ENCODE measurements at places on chromosomes 2 and 18. TPM values are rescaled to one million over a fixed set of nuclear protein-coding genes. Genes with fewer than 3 reads are reported as not detected.

DNA sequence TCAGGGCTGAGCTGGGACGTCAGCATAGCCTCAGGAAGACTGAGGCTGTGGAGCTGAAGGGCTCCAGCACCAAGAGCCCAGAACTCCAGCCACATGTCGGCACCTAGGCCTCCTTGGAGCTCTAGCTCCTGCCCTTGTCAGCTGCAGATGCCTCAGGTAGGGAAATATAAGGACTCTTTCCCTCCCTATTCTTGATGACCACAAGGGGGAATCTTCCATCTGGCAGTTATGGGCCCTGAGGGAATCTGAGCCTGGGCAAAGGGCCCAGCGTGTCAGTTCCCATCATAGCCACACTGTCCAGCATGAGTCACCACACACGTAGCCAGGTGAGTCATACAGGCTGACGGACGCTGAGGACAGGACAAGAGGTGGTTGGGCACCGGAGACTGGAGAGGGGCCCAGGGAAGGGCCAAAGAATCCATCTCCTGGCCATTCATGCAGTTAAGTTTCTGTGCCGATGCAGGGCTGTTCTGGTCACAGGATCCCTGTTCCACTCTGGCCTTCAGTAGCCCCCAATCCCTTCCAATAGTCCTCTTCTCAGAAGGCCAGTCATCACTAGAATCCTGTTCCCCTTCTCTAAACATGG lies 1.8 kb downstream of the MPV17 start:
- DNase-seq, result no peak

DNA sequence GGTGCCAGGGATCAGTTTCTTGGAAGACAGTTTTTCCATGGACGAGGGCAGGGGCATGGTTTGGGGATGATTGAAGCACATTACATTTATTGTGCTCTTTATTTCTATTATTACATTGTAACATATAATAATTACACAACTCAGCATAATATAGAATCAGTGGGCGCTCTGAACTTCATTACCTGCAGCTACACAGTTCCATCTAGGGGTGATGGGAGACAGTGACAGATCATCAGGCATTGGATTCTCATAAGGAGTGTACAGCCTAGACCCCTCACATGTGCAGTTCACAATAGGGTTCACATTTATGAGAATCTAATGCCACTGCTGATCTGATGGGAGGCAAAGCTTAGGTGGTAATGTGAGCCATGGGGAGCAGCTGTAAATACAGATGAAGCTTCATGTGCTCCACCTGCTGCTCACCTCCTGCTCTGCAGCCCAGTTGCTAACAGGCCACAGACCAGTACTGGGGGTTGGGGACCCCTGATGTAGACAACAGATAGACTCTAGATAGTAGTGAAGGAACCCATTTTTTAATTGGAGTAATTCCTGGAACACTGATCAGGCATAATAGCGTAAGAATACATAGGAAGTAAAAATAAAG lies 41.5 kb upstream of the MC4R start:
- DNase-seq, result no peak

DNA sequence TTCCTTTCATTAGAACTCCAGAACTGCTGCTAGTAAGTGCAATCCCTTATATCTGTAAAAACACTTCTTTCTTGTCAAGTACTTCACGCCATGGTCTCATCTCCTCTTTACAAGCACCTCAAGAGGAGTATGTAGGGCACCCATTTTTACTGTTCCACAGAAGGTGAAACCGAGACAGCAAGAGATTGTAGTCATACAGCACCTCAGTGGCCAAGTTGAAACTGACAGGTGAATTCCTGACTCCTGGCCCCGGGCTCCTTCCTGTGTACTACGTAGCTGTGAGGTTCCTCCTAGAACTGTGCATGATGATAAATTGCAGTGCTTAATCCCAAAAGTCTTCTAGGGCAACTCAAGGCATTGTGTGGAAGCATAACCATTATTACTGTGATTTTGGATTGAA lies 131.5 kb upstream of the MEIS1 start:
- DNase-seq, result no peak

DNA sequence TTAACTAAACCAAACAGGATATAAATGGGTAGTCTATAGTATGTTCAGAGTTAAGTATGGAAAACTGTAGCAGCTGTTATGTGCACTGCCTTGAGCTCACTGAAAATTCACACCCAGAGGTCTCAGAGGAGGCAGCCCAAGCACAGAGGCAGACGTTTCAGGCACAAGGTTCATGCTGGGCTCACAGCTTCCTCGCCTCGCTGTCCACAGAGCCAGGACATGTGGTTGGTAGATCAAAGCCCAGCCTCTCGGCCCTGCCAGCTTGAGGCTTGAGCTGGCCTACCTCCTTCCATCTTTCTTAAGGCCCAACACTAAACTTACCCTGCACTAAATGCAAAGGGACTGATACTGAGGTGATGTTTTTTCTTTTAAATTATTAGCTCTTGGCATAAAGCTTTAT lies 43.7 kb downstream of the PRELID3A start:
- no peak for DNase-seq

DNA sequence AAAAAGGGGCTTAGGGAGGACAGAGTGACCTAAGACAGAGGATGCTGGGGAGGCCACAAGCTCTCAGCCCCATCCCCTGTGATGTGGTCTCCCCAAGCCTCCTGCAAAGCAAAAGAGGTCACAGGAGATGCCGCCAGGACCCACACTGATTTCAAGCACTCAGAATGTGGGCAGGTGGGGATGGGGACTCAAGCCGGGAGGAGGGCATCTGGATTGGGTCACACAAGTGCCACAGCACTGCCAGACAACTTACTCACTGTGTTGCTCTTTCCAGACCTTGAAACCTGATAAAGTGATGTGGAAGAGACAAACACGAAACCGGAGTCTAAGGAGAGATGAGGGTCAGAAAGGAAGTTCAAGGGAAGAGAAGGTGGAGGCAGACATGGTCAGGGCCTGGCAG lies 95.7 kb downstream of the TTC32 start:
- no peak for DNase-seq

DNA sequence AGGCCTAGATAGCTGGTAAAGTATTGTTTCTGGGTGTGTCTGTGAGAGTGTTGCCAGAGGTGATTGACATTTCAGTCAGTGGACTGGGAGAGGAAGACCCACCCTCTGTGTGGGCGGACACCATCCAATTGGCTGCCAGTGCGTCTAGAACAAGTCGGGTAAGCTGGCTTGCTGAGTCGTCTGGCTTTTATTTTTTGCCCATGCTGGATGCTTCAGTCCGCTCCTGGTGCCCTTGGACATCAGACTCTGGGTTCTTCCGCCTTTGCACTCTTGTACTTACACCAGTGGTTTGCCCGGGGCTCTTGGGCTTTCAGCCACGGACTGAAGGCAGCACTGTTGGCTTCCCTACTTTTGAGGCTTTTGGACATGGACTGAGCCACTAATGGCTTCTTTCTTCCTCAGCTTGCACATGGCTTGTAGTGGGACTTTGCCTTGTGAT lies 24.3 kb downstream of the DIS3L2 start:
- no peak for DNase-seq

GRCh38 chr2:204042401-204042800 lies 105.8 kb downstream of the ICOS start:
- no peak for DNase-seq

DNA sequence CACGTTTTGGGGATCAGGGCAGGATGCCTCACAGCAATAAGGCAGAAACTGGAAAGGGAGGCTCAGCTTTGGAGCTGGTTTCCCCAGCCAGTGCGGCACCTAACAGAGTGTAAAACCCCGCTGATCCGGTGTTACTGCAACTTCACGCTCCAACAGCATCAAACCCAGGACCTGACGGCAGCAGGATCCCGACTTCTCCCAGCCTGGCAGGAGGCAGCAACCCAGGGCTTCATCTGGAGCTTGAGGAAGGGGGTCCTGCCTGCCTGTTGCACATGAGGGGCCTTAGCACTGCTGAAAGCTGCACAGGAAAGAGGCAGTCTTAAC lies 209.8 kb downstream of the MGAT5 start:
- no peak for DNase-seq

GRCh38 chr18:62788111-62788510 lies 72.8 kb downstream of the PHLPP1 start:
- DNase-seq, result no peak

DNA sequence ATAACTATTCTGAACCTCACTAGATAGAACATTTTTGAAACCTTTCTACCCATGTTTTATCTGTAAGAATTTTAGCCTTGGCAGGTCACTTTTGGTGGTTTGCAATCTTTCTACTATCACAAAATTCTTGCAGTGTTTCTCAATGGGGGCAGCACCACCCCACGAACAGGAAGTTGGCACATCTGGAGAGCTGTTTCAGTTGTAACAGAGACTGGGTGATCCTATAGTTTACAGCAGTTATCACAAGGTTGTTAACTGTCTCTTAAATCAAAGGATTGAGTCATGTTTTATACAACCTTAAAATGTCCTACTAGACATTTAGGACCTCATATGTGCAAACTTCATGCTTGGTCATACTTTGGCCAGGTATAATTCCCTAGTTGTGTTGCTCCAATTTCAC lies 829.2 kb downstream of the ERBB4 start:
- DNase-seq, result no peak

DNA sequence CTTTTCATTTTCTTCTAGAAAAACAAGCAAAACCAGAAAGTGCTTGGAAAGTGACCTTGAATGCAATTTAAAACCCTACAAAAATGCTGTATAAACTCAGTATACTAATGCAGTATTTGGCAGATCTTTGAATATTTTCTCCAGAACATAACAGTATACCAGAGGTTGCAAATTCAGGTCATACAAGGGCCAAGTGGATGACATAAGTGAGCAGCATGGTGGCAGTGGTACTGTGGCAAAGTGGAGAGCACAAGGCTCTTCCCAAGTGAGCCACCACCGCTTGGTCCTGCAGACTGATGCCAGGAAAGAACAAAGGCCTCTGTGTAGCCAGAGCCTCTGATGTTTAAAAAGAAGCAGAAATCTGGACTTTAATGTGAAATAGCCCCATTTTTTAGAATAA lies 33.1 kb downstream of the METTL4 start:
- no peak for DNase-seq

- no peak for DNase-seq
Observed at GRCh38 chr18:46385124-46385523, 271.9 kb downstream of the LOXHD1 start.

GRCh38 chr2:229610333-229610732 lies 104.0 kb downstream of the DNER start:
- no peak for DNase-seq

DNA sequence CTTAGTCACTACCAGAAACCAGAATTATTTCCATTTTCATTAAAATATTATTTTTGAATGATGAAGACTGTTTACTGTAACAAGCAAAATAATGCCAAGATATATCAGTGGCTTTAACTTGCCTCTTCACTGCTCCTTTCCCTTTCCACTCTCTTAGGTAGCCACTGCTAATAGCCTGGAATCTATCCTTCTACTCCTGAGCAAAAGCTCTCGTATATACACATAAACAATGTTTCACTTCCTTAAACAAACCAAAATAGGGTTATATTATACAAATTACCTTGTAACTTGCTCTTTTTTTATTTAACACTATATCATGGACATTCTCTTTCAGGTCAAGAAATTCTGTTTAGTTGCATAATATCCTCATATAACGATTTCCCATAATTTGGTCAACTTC lies 20.8 kb downstream of the IMMT start:
- no peak for DNase-seq

DNA sequence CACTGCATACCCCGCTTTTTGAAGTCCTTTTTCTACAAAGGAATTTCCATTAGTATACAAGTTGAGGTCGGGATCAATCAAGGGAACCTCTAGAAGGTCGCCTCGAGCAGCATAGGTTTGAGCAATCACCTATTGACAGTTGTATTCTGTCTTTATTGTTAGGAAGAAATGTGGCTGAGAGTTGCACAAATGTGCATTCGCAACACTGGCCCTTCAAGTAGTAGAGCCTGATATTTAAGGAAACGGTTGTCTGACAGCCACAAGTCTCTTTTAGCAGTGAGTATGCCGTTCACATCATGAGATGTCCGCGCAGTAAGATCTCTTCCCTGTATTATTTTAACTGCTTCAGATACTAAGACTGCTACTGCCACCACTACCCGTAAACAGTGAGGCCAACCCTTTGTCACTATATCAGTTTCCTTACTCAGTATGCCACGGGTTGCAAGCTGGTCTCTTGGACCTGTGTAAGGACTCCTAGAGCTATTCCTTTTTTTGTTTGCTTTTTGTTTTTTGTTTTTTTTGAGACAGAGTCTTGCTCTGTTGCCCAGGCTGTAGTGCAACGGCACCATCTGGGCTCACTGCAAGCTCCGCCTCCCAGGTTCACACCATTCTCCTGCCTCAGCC lies 10.0 kb upstream of the STARD7 start:
- no peak for DNase-seq

GRCh38 chr18:56127322-56128099 lies 510.9 kb downstream of the TXNL1 start:
- no peak for DNase-seq

GRCh38 chr2:157036726-157037125 lies 220.8 kb upstream of the GALNT5 start:
- no peak for DNase-seq

- DNase-seq, result no peak
Observed at GRCh38 chr2:6637330-6637729, 228.4 kb downstream of the CMPK2 start.

DNA sequence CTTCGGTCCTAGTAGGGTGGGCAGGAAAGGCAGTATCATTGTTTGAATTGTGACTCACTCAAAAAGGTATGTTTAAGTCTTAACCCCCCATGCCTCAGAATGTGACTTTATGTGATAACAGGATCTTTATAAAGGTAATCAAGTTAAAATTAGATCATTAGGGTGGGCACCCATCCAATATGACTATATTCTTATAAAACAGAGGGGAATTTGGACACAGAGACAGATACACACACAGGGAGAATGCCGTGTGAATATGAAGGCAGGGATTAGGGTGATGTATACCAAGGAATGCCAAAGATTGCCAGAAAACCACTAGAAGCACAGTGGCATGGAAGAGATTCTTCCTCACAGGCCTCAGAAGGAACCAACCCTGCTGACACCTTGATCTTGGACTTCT lies 281.8 kb downstream of the CLIP4 start:
- no peak for DNase-seq

The NTSR2 gene
- polyA plus RNA-seq, result not detected

The ERICH2 gene
- 2.7 TPM for polyA plus RNA-seq

The CRYGC gene
- not detected for polyA plus RNA-seq

The CDK5R2 gene
- not detected for polyA plus RNA-seq

The LCT gene
- not detected for polyA plus RNA-seq

The SULT1C4 gene
- 41.4 TPM for polyA plus RNA-seq

The BARD1 gene
- 19.7 TPM for polyA plus RNA-seq

The PROM2 gene
- polyA plus RNA-seq, result 22.8 TPM

The ALPI gene
- 0.10 TPM for polyA plus RNA-seq

The GALNT14 gene
- polyA plus RNA-seq, result 47.3 TPM

Measured in right renal cortex interstitium (tissue), 3 donors.